ENCODE measurements at places on chromosomes 2 and 18.

GRCh38 chr2:117967977-117968718, 45.7 kb downstream of the CCDC93 start:
- no peak overlapping the region for H3K4me3 ChIP-seq
- DNase-seq = no peak
- no peaks in the 10 kb centered on the region for H3K27me3 ChIP-seq

GRCh38 chr2:65231121-65231520, 3.5 kb downstream of the ACTR2 start:
- peaks cover 60% of the 10 kb centered on the region for H3K4me1 ChIP-seq
- DNase-seq = no peak
- H3K36me3 ChIP-seq = peaks cover 9% of the 10 kb centered on the region
- no peak overlapping the region for H3K4me3 ChIP-seq
- H3K27ac ChIP-seq = peak overlapping the region; percentile 59
- no peaks in the 10 kb centered on the region for H3K27me3 ChIP-seq

- no peak overlapping the region for H3K4me3 ChIP-seq
- H3K4me1 ChIP-seq = peaks cover 10% of the 10 kb centered on the region
- no peak overlapping the region for H3K27ac ChIP-seq
- no peak for DNase-seq
- no peaks in the 10 kb centered on the region for H3K36me3 ChIP-seq
These were observed 80.3 kb downstream of the SPRED2 start for GRCh38 chr2:65351948-65352595.

DNA sequence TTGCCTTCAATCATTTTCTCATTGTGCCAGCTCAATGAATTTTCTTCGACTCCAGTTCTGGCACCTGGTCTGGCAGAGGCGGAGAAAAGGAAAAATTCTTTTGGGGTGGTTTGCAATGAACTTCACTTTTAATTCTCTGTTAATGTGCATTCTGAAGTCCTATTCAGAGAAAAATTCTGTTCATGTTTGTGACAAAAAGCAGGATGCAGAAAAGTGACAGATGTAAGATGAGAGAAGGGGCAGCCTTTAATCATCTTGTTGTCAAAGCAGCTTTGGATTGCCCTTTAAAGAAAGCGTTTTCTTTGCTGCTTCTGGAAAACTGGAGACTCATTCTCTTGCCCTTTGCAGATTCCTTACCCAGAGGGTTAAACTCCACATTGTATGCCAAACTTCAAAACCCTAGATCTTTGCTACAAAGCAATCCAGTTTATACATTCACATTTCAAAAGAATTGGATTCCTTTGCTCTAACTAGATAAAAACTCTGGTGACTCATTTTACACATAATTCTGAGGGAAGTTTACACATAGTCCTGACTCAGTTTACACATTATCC, 94.6 kb upstream of the CAVIN2 start:
- no peak overlapping the region for H3K4me3 ChIP-seq
- H3K27ac ChIP-seq = no peak overlapping the region
- H3K4me1 ChIP-seq = no peaks in the 10 kb centered on the region

GRCh38 chr2:118643294-118643693, 204.2 kb downstream of the EN1 start:
- DNase-seq = no peak
- no peaks in the 10 kb centered on the region for H3K36me3 ChIP-seq
- H3K27ac ChIP-seq = no peak overlapping the region

- DNase-seq = no peak
- no peak overlapping the region for H3K27ac ChIP-seq
- H3K4me1 ChIP-seq = no peaks in the 10 kb centered on the region
- no peak overlapping the region for H3K4me3 ChIP-seq
- no peaks in the 10 kb centered on the region for H3K36me3 ChIP-seq
These were observed 268.0 kb downstream of the MREG start for GRCh38 chr2:215745331-215745730.

DNA sequence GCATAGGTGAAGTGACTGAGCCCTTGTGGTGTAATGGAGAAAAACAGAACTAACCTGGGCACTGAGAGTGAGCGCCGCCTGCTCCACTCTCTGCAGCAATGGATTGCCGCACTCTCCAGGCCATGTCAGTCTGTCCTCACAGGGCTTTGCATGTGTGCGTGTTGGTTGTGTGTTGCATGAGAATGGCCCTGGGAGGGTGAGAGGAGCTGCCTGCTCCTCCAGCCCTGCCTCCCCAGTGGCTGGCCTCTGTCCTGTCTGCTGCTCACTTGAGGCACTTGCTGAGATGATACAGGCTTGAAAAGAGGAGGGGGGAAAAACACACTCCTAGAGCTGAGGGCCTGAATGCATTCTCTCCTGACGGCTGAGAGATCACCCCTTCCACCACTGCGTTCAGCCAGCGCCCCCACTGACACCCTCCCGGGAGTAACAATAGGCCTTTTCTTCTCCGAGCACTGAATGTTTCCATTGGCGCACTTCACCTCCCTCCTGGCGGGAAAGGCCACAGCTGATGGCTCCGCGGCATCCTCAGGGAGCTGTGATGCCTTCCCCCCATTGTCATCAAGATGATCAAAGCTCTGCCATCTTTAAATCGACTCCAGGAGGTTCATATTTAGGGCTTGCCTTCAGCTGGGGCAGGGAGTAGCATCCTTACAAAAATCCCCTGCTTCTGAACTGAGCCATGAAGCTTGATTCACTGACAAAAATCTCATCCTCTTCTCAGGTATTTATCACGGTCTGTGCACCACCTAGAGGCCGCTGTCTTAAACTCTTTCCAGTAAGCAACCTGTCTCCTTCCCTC, 49.9 kb upstream of the DAPL1 start:
- H3K4me1 ChIP-seq = no peaks in the 10 kb centered on the region
- no peak overlapping the region for H3K27ac ChIP-seq
- no peak overlapping the region for H3K4me3 ChIP-seq
- no peaks in the 10 kb centered on the region for H3K36me3 ChIP-seq
- H3K27me3 ChIP-seq = no peaks in the 10 kb centered on the region
- peak; percentile 59 for DNase-seq

DNA sequence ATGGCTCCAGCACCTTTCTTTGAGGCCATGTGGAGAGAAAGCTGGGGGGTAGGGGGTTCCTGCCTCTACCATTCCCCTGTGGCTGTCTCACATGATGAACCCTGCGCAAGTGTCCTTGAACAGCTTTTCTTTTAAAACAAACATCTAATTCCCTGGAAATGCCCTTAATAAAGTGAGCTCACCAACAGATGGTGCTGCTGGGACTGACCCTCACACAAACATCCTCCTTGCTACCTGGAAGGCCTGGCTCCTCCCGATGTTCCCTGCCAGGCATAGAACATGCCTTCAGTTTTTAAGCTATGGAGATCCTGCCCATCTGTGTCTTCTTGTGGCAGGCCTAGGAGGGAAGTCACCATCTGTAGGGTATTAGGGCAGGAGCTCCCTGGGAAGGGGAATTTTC, 60.7 kb upstream of the GATA6 start:
- no peak overlapping the region for H3K27ac ChIP-seq
- no peaks in the 10 kb centered on the region for H3K4me1 ChIP-seq
- H3K36me3 ChIP-seq = no peaks in the 10 kb centered on the region
- DNase-seq = no peak

DNA sequence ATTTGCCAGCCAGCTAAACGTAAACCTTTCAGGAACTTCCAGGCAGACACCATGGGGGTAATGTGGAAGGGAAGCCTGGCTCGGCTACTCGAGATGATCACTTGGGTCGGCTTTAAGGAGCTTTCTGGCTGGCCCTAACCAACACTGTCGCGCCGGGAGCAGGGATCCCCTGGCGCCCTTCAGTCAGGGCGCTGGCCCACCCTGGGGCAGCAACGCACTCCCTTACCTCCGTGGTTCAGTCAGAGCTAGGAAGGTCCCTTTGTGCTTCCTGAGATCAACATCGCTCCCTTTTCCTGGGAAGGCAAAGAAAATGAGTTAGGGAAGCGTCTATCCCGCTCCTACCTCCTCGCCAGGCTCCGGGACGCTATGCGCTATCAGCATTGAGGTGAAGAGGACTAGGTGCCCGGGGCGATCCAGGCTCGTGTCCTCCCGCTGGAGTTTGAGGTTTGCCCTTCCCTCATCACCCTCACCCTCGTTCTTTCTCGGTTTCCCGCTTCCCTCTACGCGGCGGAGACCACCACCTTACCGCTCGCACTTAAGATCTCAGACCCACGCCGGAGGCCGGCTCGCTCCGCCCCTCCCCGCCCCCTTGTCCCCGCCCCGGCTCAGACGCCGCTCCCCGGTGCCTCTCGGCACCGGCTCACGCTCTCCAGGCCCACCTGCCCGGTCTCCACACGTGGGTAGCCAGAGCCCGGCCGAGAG, 449 bp upstream of the ATRAID start:
- peak overlapping the region; percentile 81 for H3K4me3 ChIP-seq
- DNase-seq = no peak
- H3K27ac ChIP-seq = peak overlapping the region; percentile 97
- no peaks in the 10 kb centered on the region for H3K27me3 ChIP-seq
- peaks cover 31% of the 10 kb centered on the region for H3K36me3 ChIP-seq

GRCh38 chr2:11478899-11479605, 13.1 kb upstream of the E2F6 start:
- H3K36me3 ChIP-seq = no peaks in the 10 kb centered on the region
- peaks cover 6% of the 10 kb centered on the region for H3K4me1 ChIP-seq
- H3K27me3 ChIP-seq = peaks cover 24% of the 10 kb centered on the region
- DNase-seq = no peak

GRCh38 chr2:156739301-156739700, 303.1 kb downstream of the GPD2 start:
- no peak overlapping the region for H3K4me3 ChIP-seq
- no peak overlapping the region for H3K27ac ChIP-seq
- H3K27me3 ChIP-seq = no peaks in the 10 kb centered on the region
- H3K4me1 ChIP-seq = no peaks in the 10 kb centered on the region

DNA sequence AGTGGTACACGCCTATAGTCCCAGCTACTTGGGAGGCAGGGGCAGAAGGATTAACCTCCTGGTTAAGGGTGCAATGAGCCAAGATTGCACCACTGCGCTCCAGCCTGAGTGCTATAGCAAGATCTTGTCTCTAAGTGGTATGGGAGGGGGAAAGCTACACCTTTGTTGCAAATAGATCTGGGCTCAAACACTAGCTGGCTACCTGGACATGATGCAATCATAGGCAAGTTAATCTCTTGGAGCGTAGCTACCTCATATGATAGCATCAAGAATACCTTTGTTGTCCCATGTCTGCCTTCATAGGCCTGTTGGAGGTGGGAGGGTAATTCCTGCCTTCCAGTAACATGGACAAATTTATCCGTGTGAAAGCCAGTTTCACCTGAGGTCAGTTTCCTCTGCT, 15.7 kb downstream of the KLHL29 start:
- H3K4me1 ChIP-seq = no peaks in the 10 kb centered on the region
- H3K36me3 ChIP-seq = no peaks in the 10 kb centered on the region
- no peak overlapping the region for H3K4me3 ChIP-seq
- DNase-seq = no peak
- H3K27me3 ChIP-seq = no peaks in the 10 kb centered on the region
- no peak overlapping the region for H3K27ac ChIP-seq

- no peaks in the 10 kb centered on the region for H3K27me3 ChIP-seq
- no peak overlapping the region for H3K27ac ChIP-seq
- H3K36me3 ChIP-seq = no peaks in the 10 kb centered on the region
- H3K4me1 ChIP-seq = no peaks in the 10 kb centered on the region
- DNase-seq = no peak
These were observed 45.5 kb downstream of the OSR1 start for GRCh38 chr2:19312949-19313348.

DNA sequence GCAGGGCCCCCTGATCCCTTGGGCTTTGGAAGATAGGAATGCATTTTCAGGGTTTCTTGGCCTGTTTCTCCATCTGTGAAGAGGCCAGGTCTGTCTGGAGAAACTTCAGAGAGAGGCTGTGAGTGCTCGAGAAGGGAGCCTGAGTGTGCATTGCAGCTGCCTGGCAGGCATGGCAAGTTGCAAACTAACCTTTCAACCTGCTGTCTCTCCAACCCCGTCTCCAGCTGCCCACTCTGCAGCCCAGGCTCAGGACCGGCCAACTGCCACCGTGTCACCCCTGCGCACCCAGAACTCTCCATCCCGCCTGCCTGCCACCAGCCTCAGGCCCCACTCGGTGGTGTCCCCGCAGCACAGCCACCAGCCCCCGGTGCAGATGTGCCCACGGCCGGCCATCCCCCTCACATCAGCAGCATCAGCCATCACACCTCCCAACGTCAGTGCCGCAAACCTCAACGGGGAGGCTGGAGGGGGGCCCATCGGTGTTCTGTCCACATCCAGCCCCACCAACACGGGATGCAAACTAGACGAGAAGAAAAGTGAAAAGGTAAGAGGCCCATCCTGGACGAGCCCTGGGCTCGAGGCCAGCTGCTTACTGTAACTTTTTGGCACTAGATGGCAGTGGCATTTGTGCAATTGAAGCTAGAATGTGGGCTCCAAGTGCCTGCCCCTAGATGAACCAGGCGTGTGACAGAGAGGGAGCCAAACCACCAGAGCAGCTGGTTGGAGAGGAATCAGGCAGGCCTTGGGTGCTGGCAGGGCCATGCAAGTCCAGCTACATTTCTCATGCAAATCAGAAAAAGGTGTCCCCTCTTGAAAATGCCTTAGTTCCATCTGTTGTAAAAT, 164.6 kb downstream of the SEPTIN10 start:
- no peaks in the 10 kb centered on the region for H3K36me3 ChIP-seq
- H3K27me3 ChIP-seq = no peaks in the 10 kb centered on the region
- no peak overlapping the region for H3K27ac ChIP-seq

DNA sequence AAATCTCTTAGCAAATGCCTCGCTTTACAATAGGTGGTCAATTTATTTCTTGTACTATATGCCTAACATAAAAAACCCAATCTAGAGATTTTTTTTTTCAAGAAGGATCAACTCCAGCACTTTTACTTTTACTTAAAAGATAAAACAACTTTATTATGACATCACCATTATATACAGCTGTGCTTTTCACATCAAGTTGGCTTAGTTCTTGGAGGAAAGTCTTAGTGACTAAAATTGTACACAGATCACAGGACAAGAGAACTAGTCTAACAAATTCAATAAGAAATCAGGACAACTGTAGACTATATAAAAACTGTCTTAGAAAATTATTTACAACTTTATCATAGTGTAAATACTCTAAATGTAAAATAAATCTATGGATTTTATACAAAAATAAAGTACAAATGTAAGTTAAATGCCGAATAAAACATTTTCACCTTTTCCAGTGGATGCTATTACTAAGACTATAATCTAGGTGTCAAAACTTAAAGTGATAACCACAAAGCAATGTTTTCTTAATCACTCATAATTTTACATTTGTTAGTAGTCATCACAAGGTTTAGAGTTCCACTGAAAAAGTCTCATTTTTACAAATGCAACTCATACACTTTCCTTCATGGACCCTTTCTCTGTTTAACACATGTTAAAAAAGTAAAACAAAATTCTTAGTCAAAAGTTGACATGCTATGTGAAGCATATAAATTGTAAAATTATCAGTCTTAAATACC, 5.4 kb upstream of the CD302 start:
- DNase-seq = no peak
- H3K4me1 ChIP-seq = no peaks in the 10 kb centered on the region
- no peaks in the 10 kb centered on the region for H3K27me3 ChIP-seq
- no peak overlapping the region for H3K4me3 ChIP-seq
- peaks cover 12% of the 10 kb centered on the region for H3K36me3 ChIP-seq

GRCh38 chr2:102103992-102104871, 38.3 kb upstream of the IL1R1 start:
- peak; percentile 24 for DNase-seq
- H3K27me3 ChIP-seq = no peaks in the 10 kb centered on the region
- no peak overlapping the region for H3K27ac ChIP-seq
- H3K4me3 ChIP-seq = peak overlapping the region; percentile 0
- no peaks in the 10 kb centered on the region for H3K36me3 ChIP-seq
- H3K4me1 ChIP-seq = peaks cover 6% of the 10 kb centered on the region

Data from natural killer cell (primary cell).